ENCODE measurements at places on chromosomes 16 and 17. TPM values are rescaled to one million over a fixed set of nuclear protein-coding genes. Genes with fewer than 3 reads are reported as not detected.

- DNase-seq, result no peak
Observed at GRCh38 chr17:51739245-51739886, 419.1 kb downstream of the CA10 start.

Gene TMEM204
- 0.30 TPM for total RNA-seq

GRCh38 chr16:73886426-73886825, 410.2 kb upstream of the PSMD7 start:
- no peak for DNase-seq

Gene UTS2R
- 0.76 TPM for total RNA-seq

- peak; percentile 97 for DNase-seq
Observed at GRCh38 chr17:8158267-8159031, 4.3 kb downstream of the VAMP2 start.

- DNase-seq, result no peak
Observed at GRCh38 chr17:7499161-7499560, 15.0 kb downstream of the POLR2A start.

GRCh38 chr17:79993390-79994227, 42.1 kb downstream of the TBC1D16 start:
- peak; percentile 68 for DNase-seq

GRCh38 chr17:82184761-82185160, 27.9 kb downstream of the CCDC57 start:
- no peak for DNase-seq

DNA sequence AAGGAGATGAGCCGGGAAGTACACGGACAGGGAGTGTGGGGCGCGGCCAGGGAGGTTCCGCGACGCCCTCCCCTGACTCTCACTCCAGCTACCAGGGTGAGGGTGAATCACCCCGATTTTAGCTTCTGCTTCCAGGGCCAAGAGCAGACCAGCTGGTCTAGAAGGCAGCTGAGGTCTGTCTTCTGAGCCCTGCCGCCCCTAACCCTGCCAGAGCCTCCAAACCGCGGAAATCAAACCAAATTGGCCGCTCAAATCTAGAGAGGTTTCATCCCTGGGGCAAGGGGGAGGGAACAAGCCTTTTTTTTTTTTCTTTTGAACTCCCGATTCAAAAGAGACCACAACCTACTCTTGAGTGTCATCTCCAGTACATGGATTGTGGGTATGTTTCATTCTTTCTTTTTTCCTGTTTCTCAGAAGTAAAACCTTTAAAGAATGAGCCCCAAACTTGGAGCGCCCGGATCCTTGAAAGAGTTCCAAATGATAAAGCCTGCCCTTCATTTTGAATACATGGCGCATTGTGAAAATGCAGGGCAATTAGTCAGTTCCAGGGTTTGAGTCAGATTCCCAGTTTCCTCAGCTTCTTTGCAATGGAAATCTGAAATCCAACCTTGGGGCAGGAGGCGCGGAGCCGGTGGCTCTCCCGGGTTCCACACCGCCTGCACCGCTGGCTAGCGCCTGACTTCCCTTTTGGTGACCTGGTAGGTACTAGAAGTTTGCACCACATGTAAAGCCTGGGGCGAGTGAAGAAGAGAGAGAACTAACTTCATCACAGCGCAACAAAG, 16.5 kb upstream of the ZFHX3 start:
- DNase-seq, result peak; percentile 49

GRCh38 chr17:77288115-77288619, 147.4 kb downstream of the SEC14L1 start:
- DNase-seq, result no peak

Gene GNG13
- total RNA-seq, result 0.34 TPM

- no peak for DNase-seq
Observed at GRCh38 chr17:2174014-2174413, 119.1 kb downstream of the HIC1 start.

Gene HSD17B1
- total RNA-seq, result 1.5 TPM

DNA sequence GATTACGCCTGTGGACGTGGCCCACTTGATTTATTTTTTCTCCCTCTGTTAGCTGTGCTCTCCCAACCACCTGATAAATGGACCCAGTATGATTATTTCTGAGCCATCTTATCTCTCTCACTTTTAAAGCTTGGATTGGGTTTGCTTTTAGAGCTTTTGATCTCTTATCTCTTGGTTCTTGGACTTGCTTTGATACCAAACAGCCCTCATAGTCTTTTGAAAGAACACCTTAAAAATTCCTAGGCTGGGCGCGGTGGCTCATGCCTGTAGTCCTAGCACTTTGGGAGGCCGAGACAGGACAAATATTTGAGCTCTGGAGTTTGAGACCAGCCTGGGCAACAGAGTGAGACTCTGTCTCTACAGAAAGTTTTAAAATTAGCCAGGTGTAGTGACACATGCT, 25.8 kb downstream of the SMTNL2 start:
- DNase-seq, result no peak

Gene CHST4
- total RNA-seq, result 9.9 TPM
